ENCODE measurements at places on chromosomes 3 and 15.

- no peak for DNase-seq
Measured at GRCh38 chr3:46863261-46863782, at the start of gene MYL3. MYL3 (minus strand) TSS chr3:46863444; CDS start chr3:46863390, 54 bp downstream.

- peak; percentile 65 for DNase-seq
Measured at GRCh38 chr3:167032267-167032876, 347.7 kb downstream of the ZBBX start.

- DNase-seq, result no peak
Measured at GRCh38 chr3:188205992-188206416, 52.0 kb downstream of the LPP start.

- DNase-seq, result no peak
Measured at GRCh38 chr3:30826531-30826942, 67.9 kb downstream of the GADL1 start.

- no peak for DNase-seq
Measured at GRCh38 chr3:23041918-23042696, 161.0 kb upstream of the UBE2E2 start.

DNA sequence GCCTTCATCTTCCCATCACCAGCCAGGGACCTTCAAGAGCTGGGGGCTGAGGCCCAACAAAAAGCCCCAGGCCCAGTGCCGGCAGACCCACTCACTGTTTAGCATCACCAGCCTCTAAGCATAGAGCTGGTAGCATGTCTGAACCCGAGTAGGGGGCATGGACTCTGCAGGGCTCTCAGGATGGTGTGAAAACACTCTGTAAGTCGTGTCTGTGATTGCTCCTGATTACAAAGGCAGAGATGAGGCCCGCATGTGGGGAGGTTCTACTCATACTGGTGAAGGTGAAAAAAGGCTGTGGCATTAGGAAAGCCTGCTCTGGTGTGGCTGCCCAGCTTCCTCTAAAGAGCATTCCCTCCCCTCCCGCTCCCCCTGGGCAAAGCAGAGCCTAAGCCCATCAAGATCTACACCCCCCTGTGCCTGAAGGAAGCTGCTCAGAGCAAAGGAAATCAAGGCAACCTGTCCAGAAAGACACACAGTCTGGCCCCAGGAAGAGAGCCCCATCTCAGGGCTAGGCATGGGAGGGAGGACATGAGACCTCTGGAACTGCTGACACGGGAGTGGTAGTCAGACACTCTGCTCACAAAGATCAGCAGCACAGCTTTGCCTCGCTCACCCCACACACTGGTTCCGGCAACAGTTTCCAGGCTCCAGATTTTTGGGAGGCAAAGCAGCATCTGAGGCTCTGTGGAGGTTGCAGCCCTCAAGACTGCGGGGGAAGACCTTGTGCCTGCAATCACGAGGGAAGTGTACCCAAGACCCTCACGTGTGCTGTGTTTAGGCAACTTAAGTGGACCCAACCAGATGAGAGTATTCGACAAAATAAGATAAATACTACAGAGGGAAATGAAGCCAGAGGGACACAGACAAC is 36.7 kb downstream of the CCDC12 start:
- no peak for DNase-seq

- DNase-seq, result no peak
Measured at GRCh38 chr15:29518442-29518841, 248.8 kb upstream of the NSMCE3 start.

DNA sequence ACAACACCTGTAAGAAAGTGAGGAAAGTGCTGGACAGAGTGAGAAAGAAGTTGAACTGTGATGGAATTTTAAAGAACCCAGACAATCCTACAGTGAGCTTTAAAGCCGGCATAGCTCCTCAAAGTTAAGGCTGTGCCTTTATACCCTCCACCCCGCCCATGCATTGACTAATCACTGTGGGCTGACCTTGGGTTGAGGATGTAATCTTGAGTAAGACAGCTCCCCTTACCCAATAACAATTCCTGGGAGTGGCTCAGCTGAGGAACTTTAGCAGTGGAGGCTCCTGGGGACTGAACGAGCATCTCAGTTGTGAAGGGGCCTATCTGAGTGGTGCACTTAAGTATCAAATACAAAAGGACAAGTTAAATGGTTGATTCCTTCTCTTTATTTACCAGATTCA is 35.7 kb upstream of the ZNF770 start:
- no peak for DNase-seq

GRCh38 chr15:88621789-88622604 is 857 bp downstream of the AEN start:
- peak; percentile 80 for DNase-seq

- no peak for DNase-seq
Measured at GRCh38 chr3:9899289-9899791, 3.3 kb upstream of the IL17RE start.

GRCh38 chr3:30864836-30865235 is 29.6 kb downstream of the GADL1 start:
- DNase-seq, result no peak

GRCh38 chr3:65339192-65339740 is 651.5 kb upstream of the ADAMTS9 start:
- DNase-seq, result no peak

- DNase-seq, result no peak
Measured at GRCh38 chr3:4261406-4261805, 41.8 kb upstream of the SETMAR start.

- peak; percentile 51 for DNase-seq
Measured at GRCh38 chr3:58025837-58026569, 17.8 kb downstream of the FLNB start.

- no peak for DNase-seq
Measured at GRCh38 chr3:148158210-148158609, 539.5 kb upstream of the AGTR1 start.

- DNase-seq, result no peak
Measured at GRCh38 chr3:8869613-8870012, 93.7 kb downstream of the RAD18 start.

GRCh38 chr15:41943543-41944312 is 28.6 kb downstream of the EHD4 start:
- no peak for DNase-seq

DNA sequence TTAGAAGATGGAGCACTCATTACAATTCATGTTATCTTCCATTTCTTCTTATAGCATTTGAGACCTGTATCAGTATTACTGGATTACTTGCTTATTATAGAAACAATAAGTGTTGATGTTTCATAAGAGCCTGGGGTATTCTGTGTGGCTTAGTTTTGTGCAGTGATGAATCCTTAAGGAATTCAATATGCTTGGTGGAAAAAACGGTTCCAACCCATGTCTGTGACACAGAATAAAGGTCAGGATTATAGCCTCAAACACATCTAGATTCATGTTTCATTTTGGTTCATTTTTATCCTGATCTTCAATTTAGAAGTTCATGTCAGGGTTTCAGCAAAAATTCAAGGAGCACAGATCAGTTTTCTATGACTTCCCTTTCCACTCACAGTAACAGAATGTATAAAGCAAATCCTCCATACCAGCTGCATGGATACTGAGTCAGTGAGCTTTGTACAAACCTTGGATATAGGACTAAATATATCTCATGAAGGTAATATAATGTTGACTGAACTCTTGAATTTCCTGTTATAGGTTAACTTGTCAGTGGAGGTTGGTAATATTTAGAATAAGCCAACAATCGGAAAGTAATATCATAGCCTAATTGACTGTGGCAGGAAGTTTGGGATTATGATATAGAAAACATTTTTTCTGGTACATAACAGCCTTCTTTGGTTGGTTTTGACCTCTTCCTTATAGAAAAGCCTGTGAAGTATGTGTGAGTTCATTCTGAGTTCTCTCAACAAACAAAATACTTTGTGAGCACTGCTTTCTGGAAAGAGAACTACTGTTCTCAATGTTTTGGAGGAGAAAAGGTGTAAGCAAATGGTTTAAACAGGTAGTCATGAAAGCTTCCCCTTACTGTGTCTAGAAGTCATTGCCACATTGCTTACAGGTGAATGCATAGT is 218.2 kb upstream of the TPM1 start:
- no peak for DNase-seq

GRCh38 chr3:53084310-53085001 is 38.6 kb upstream of the SFMBT1 start:
- DNase-seq, result no peak

GRCh38 chr3:49134471-49135265 is 1.8 kb upstream of the LAMB2 start:
- no peak for DNase-seq

DNA sequence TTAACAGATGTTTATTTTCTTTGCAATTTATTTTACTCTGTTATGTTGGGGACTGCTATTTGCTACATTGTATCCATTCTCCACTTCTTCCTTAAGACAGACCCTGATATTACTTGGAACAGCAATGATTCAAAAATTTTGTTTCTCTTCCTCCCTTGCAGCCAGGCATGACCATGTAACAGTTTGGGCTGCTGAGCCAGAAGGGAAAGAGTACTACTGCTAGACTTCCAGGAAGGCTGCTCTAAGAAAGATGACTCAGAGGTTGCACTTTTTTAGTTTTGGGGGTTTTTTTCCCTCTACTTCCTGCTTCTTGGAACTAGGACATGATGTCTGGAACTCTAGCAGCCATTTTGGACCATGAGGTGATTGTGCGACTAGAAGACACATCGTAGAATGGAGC is 10.3 kb downstream of the PRR20G start:
- no peak for DNase-seq

DNA sequence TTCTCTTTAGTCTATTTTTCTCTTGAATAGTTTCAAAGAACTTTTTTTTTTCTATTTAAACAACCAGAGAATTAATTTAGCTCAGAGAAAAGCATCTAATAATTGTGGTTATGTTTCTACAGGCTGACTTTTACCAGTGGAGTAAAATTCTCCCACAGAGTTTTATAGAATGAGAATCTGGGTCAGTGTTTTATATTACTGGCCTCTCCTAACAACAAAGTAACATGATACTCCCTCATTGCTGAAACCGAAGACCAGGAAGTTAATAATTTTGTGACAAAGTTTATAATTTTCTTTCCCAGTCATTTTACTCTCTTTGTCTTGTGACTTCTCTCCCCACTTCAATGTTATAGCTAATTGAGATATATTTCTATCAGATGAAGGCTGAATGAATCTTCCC is 946.9 kb downstream of the EPHA3 start:
- DNase-seq, result no peak

DNA sequence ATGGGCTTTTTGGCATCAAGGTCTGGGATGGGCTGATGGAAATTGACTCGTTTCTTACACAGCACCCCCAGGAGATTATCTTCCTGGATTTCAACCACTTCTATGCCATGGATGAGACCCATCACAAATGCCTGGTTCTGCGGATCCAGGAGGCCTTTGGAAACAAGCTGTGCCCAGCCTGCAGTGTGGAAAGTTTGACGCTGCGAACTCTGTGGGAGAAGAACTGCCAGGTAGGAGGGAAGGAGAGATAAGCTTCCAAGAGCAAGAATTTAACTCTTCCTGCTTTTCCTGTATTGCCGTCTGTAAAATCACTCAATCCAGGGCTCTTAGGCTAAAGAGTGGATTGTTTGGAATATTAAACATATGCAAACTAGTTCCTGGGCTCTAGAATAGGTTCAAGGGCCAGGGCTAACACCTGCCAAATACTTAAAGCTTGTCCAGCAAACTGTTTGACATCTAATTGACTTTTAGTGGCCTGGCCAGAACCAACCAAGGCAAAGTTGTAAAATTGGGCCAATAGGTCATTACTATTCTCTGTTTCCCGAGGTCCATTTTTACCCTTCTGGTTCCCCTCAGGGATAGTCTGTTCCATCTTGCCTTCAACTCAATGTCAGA is 113.1 kb upstream of the ZBED2 start:
- DNase-seq, result no peak

DNA sequence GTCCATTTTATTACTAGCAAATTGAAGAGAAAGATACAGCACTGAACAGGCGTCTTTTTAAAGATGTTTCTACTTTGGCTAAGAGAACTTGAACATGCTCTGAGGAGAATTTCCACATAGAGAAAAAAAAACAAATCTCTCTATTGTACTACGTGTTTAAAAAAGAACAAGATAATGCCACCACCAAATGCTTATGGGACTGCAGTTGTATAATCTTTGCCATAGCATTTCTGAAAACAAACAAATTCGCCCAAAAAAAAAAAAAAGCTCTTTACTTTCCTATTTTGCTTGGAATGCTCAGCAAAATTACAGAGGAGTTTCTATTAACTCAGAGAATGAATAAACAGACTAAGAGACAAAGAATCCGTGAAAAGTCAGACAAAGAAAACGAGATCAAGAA is 114.2 kb downstream of the CNTN3 start:
- DNase-seq, result no peak

GRCh38 chr3:43693594-43693993 is 2.9 kb downstream of the ABHD5 start:
- no peak for DNase-seq

DNA sequence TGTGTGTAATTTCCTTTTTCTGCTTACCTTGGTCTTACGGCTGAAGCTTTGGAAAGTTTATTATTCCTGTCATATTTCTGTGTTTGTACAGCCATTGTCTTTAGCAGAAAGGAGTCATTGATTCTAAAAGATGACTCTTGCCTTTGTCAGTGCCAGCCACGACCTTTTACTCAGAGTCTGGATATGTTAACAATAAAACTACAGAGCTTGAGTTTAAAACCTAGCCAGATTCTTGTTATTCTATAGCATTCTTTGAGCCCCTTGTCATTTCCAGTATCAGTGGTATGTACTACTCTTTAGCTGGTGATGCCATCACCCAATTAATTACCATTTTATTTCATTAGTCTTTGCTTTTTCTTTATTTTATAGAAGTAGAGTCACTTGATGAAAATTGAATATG is 142.4 kb downstream of the TCF12 start:
- no peak for DNase-seq

GRCh38 chr3:34675383-34676120 is 877.1 kb downstream of the PDCD6IP start:
- DNase-seq, result no peak

- DNase-seq, result no peak
Measured at GRCh38 chr3:169420429-169420828, 243.1 kb downstream of the MECOM start.

- no peak for DNase-seq
Measured at GRCh38 chr3:40309925-40310695, 603 bp downstream of the EIF1B start.

- peak; percentile 59 for DNase-seq
Measured at GRCh38 chr3:153026026-153026425, 136.0 kb upstream of the RAP2B start.

- no peak for DNase-seq
Measured at GRCh38 chr15:41930221-41930866, 36.5 kb upstream of the SPTBN5 start.

DNA sequence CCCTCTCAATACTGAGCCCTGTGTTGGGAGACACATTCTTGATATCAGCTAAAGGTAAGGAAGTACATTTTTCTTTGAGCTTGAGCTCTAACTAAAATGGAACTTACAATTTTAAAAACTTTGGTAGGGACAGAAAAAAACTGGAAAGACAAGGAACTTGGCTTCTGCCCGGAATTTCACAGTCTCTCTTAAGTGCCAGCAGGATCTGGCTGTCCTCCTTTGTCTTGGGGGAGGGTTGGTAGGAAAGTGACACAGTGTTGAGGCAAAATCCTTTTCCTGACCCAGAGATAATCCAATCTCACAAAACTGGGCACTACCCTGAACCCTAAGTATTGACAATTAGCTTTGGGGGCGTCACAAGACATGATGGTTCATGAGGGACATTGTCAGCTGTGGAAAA is 45.3 kb downstream of the ZPLD1 start:
- DNase-seq, result no peak

- no peak for DNase-seq
Measured at GRCh38 chr3:195587406-195587805, 3.7 kb upstream of the APOD start.

GRCh38 chr15:60373327-60373726 is 24.5 kb downstream of the ANXA2 start:
- no peak for DNase-seq

GRCh38 chr3:81761904-81762580 is 597 bp upstream of the GBE1 start:
- no peak for DNase-seq

- DNase-seq, result no peak
Measured at GRCh38 chr3:24541935-24542334, 47.3 kb upstream of the THRB start.
